ENCODE measurements at places on chromosomes 11 and 22.

- DNase-seq = no peak
Observed at GRCh38 chr11:94139416-94139815, 10.8 kb downstream of the PANX1 start.

- DNase-seq = no peak
Observed at GRCh38 chr22:31279821-31280505, 12.3 kb downstream of the PIK3IP1 start.

DNA sequence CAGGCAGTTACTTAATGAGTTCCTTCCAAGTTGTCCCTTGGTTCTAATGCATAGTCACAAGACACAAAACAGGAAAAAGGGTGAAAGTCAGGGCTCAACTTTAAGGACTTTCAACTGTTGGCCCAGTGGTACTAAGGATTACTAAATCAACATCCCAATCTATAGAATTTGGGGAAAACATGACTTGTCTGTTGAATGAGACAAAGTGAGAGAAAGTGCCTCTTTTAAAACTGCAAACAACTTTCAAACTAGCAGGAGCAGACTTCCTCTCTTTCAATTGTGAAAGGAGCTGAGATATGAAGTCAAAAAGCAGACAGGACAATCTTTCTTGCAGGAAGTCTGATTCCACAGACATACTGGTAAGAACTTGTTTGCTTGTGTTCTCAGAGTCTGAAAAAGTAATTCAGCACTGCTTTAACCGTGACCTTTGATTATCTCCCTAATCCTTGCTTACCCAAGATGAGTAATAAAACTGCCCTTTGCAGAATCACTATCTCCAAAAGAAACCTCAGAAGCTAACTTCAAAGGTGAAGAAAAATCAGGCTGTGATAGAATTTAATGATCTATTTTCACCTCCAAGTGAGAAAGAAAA, 960.7 kb upstream of the RAG2 start:
- no peak for DNase-seq

DNA sequence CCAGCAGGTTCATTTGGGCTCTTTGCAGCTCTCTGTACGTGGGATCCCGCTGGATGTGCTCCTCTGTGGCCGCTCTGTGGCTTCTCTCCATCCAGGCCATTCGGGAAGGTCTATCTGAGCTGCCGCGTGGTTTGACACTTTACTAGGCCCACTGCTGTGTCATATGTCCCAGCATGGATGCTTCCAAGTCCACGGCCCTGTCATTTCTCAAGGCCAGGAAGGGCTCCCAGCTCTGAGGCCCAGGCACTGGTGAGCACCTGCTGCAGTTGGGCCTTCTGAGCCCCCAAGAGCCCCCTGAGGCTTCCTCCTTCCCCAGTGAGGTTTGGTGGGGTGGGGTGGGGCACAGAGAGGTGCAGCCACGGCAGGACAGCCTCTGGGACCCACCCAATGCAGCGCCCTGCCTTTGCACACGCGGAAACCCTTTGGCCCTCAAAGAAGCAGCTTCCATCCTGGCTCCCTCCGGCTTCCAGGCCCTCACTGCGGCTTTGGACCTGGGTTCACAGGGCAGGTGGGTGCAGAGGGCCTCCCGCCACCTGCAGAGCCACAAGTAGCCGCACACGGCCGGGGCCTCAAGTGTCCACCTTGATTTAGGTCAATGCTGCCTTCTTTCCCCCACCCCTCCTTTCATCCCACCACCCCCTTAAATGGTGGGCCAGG, 44.5 kb upstream of the FGF3 start:
- no peak for DNase-seq

DNA sequence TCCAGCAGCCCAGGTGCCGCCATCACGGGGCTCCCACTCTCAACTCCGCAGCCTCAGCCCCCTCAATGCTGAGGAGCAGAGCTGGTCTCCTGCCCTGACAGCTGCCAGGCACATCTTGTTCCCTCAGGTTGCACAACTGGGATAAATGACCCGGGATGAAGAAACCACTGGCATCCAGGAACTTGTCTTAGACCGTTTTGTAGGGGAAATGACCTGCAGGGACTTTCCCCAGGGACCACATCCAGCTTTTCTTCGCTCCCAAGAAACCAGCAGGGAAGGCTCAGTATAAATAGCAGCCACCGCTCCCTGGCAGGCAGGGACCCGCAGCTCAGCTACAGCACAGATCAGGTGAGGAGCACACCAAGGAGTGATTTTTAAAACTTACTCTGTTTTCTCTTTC, at the start of gene SAA1:
Gene SAA1 (plus strand): TSS at position 316 of the 400 bp plus-strand sequence. CDS start 624 bp downstream, outside the sequence.
- no peak for DNase-seq
